ENCODE measurements at places on chromosomes 2 and 18.

- DNase-seq, result peak; percentile 76
Measured at GRCh38 chr2:25041307-25041927, 459 bp upstream of the EFR3B start.

DNA sequence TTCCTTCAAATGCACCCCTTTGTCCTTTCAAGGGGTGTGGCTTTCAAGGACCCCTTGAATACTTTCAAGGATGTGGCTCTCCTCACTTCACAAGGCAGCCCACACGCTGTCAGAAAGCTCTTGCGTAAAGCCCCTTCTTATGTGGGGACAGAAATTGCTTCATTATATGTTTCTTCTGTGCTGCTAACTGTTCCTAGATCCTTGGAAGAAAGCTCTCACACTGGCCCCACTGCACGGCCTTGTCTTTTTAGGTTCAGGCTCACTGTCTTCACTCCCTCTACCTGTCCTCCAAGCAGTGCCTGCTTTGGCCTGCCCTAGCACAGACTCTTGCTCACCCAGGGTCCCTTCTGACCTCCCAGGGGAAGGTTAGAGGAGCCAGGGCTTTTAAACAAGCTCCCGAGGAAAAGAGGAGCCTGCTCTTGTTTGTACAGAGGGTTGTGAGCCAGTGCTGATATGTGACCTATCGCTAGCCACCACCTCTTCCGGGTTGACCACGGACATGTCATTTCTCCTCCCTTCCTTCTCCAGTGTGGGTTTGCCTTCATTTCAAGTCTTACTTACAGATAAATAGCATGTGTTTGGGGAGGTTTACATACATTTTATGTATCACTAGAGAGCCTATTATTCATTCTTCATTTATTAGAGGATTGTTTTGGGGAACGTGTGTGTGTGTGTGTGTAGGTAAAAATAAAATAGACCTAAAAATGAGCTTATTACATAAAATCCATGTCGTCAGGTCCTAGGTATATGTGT, 94.7 kb downstream of the RTN4 start:
- no peak for DNase-seq

GRCh38 chr2:136205615-136206014, 87.7 kb upstream of the CXCR4 start:
- no peak for DNase-seq

DNA sequence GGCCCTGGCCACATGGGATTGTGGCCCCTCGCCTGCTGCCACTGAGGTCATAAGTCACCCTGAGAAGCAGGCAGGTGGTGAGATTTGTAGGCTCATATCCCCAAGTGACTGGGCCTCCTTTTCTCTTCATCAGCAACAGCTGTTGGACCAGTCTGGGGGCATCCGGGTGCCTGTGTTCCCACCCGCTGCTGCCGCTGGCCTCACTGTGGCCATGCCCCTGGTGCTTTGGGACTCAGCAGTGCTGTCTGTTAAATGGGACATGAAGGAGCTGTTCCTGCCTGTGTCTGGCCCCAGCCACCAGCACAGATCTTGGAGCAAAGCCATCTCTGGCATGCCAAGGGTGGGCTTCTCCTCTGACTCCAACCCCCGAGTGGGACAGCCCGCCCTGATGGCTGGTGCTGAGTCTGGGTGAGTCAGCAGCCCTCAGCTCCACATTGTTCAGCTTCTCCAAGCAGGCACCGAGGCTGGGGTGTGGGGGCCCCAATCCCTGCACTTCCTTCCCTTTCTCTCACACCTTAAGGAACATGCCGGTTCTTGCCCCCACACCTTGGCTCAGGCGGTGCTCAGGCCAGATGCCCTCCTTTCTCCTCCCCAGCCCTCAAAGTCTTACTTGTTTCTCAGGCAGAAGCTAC, 207.9 kb downstream of the GLI2 start:
- DNase-seq, result no peak

GRCh38 chr2:69514406-69514805, 77.2 kb upstream of the NFU1 start:
- DNase-seq, result no peak

- DNase-seq, result no peak
Measured at GRCh38 chr2:48195169-48195568, 288.9 kb upstream of the FBXO11 start.

- DNase-seq, result no peak
Measured at GRCh38 chr2:110872521-110872920, 140.1 kb downstream of the ACOXL start.

GRCh38 chr2:143532061-143532460, 402.8 kb downstream of the ARHGAP15 start:
- no peak for DNase-seq

GRCh38 chr2:12493031-12493513, 223.7 kb upstream of the TRIB2 start:
- DNase-seq, result peak; percentile 16

DNA sequence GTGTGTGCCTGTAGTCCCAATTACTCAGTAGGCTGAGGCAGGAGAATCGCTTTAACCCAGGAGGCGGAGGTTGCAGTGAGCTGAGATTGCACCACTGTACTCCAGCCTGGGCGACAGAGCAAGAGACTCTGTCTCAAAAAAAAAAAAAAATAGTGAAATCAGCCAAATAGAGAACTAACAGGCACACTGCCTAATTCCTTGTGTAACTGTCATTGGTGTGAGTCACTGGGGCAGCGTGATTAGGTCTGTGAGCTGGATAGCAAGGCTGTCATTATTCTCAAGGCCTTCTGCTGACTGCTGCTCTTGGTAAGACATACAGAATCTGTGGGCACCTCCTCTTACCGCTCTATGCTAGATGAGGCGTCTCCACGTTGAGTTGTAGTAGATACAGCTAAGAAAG, 270.3 kb downstream of the NEDD4L start:
- peak; percentile 71 for DNase-seq

GRCh38 chr2:236768393-236769140, 198.9 kb downstream of the ACKR3 start:
- no peak for DNase-seq

- no peak for DNase-seq
Measured at GRCh38 chr2:74457129-74457548, 1.1 kb upstream of the WBP1 start.

GRCh38 chr2:10948188-10948564, 36.4 kb downstream of the KCNF1 start:
- no peak for DNase-seq

GRCh38 chr2:60614319-60614718, 60.9 kb upstream of the BCL11A start:
- DNase-seq, result no peak

DNA sequence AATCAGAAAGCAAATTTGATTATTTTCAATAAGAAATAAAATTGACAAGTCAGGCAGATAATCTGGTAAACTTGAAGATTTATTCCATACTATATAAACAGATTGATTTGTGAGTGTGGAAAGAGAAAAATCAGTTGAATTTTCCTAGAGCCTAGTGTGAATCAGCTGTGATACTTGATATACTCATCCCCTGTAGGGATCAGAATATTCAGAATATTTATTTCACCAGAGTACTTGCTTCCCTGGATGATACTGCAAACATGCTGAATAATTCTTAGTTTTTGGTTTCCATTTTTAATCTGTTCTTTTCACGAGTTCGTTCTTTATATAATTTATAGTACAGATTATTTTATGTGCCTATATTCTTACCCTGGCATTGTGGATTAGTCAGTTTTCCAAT, 142.8 kb downstream of the GALNT3 start:
- DNase-seq, result no peak

GRCh38 chr2:55490554-55490953, 29.0 kb upstream of the CFAP36 start:
- DNase-seq, result peak; percentile 49

GRCh38 chr2:30897539-30897938, 90.3 kb upstream of the CAPN13 start:
- no peak for DNase-seq

DNA sequence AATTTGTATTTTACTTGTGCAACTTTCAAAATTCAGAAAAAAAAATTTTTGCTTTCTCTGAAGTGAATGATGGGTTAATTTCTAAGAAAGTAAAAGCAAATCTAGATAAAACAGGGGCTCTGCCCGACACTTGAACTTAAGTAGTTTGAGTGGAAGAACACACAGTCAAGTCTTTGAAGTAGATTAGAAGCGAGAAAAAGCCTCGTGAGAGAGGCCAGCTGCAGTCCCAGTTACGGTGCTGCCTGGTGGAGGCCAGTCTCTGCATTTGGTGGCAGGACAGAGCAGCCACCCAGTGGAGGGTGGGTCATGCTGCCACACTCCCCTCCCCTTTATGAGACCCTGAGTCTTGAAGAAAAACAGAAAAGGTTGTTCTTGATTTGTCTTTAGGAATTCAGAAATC, 81.8 kb downstream of the INPP5D start:
- no peak for DNase-seq

DNA sequence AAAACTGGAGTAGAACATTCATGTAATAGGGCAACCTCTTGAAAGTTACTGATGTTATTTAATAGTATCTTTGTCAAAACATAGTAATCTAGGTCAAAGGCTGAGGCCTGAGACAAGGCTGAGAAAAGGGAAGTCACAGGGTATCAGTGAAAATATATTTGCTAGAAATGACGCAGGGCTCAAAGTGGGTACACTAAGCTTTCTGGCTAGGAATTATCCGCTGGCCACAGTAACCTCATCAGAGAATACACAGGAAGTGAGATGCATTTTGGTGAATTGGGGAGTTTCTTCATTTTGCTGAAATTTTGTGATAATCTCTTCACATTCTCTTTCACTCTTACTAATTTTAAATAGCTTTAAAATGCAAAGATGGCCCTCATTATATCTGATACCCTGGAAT, 206.8 kb downstream of the OTX1 start:
- DNase-seq, result no peak
